CD4-positive, alpha-beta T cell treated with Interleukin-6 at 100 ng/mL for 8 hours (primary cell): ENCODE measurements at places on chromosomes 3 and 15.

DNA sequence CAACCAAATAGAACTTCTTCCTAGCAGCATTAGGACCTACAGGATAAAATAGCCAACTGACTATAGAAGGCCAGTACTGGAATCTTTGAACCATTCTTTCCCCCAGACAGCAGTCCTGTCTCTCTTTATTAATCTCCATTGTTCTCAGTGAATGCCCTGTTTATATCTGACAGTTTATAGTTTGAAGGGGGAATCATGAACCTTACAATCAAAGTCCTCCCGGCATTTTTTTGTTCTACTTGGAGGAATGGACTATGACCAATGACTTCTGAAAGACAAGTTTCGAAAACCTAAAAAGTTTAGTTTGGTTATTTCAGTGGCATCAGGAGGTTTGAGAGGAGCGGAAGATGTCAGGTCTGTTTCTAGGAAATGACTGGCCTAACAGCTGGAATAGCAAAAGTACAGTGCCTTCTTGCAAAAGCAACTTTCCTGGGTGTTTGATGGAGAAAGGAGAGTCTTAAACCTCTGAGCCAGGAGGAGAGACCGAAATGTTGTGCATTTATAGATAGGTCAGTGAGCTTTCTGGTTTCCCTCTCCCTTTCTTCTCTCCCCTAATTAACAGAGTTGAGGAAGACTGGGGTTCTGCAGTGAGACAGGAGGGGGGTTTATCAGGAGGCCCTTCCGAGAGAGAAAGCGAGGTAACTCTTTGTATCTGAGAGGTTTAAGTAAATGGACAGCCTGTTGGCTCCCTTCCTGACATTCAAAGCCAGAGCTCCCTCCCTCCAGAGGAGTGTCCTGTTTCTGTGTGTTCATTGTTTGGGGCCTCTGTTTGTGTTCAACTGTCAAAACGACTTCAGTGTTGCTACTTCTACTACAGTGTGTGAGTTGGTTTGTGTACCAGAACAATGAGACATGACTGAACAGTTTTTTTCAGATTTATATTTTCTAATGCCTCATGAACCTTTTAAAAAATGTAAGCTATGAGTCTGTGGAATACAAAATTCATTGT, 383.0 kb upstream of the RARB start:
- no peak for DNase-seq

- no peak for DNase-seq
These were observed 6.6 kb upstream of the SUCNR1 start for GRCh38 chr3:151866711-151867410.

- no peak for DNase-seq
These were observed 36.4 kb downstream of the UBP1 start for GRCh38 chr3:33403756-33404155.

DNA sequence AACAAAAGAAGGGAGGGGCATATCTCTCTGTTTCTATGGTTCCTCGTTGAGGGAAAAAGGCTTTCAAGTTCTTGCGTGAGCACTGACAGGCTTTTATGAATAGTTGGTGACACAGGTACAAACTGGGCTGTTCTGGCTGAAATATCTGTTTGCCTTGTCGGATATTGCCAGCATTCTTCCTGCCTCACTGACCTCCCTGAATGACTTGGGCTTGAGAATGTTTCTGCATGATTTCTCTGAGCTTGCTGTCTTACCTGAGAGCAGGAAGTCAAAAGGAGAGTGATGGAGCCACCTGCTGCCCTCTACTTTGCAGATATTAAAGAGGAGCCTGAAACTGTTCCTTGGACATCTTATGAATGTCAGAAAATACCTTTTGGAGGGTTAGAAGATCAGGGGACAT, 4.8 kb downstream of the GCNT3 start:
- no peak for DNase-seq

DNA sequence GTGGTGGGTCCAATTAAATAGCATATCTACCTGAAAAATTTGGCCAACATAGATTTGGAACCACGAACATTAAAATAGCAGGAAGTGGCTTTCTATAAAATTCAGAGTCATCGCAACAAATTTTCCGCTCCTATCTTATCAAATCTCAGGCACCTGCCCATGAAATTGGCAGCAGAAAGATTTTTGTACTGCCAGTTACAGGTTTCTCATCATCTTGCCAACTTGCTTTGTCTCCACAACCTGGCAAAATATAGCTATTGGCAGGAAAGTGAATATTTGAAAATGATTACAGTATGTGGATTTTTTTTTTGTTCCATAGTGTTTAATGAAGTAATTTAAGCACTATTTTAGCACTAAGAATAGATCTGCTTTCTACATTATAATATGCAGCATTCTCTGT, 161.6 kb upstream of the LRRC3B start:
- no peak for DNase-seq
